ENCODE measurements at places on chromosomes 5 and 9. TPM values are rescaled to one million over a fixed set of nuclear protein-coding genes. Genes with fewer than 3 reads are reported as not detected.

GRCh38 chr9:110755179-110755578 lies 86.6 kb downstream of the MUSK start:
- DNase-seq: no peak

GRCh38 chr5:171433352-171433698 lies 13.9 kb downstream of the FGF18 start:
- no peak for DNase-seq

GRCh38 chr5:30390095-30390494 lies 803.4 kb upstream of the CDH6 start:
- no peak for DNase-seq

DNA sequence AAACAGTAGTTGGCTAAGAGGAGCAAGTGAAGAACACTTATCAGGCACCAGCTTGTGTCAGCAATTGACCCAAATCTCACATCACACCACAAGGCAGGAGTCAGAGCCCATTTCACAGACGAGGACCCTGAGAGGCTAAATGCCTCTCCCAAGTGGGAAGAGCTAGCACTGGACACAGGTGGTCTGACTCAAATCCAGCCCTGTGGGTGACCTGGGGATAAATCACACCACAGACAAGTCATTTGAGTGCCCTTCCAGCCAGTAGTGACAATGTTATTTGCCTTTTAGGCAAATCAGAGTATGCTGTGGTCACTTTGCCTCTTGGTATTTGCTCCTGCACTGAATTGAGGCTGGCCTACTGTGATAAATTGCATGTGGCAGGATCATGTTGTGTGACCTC lies 138.7 kb downstream of the SYK start:
- no peak for DNase-seq

GRCh38 chr9:124118894-124119293 lies 107.3 kb downstream of the LHX2 start:
- DNase-seq: no peak

- no peak for DNase-seq
Observed at GRCh38 chr5:73233053-73233460, 60.1 kb downstream of the TMEM174 start.

IFNB1 gene
- not detected for polyA plus RNA-seq

DNA sequence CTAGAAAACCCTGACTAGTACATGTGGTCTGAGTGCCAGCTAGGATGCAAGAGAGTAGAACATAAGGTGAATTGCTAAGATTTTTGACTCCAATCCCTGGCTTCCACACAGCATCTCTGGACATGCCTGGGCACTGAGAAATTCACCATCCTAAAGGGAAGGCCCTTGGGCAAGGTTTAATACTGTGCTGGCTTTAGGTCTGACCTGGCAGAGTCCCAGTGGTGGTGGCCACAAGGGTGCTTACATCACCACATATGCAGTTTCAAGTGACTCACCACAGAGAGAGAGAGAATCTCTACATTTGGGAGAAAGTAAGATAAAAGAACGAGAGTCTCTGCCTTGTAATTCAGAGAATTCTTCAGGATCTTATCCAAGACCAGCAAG lies 661.6 kb upstream of the C9orf72 start:
- DNase-seq: no peak

DNA sequence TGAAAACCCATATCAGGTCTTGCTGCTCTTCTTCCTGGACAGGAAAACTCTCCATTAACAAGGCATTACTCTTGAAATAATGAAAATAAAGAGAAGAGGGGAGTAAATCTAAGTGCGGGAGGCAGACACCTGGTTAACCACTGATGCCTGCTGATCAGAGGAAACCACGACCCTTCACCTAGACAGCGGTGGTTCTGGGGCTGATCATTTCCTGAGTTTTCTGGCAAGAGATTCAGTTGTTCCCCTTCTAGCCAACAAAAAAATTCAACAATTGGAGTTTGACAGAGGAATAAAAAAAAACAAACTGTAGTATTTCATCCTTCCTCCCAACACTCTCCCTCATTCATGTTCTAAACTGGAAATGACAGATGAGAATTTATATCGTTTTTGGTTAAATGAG lies 3.0 kb downstream of the RLN2 start:
- no peak for DNase-seq

SPINK5 gene
- polyA plus RNA-seq: 0.42 TPM

DNA sequence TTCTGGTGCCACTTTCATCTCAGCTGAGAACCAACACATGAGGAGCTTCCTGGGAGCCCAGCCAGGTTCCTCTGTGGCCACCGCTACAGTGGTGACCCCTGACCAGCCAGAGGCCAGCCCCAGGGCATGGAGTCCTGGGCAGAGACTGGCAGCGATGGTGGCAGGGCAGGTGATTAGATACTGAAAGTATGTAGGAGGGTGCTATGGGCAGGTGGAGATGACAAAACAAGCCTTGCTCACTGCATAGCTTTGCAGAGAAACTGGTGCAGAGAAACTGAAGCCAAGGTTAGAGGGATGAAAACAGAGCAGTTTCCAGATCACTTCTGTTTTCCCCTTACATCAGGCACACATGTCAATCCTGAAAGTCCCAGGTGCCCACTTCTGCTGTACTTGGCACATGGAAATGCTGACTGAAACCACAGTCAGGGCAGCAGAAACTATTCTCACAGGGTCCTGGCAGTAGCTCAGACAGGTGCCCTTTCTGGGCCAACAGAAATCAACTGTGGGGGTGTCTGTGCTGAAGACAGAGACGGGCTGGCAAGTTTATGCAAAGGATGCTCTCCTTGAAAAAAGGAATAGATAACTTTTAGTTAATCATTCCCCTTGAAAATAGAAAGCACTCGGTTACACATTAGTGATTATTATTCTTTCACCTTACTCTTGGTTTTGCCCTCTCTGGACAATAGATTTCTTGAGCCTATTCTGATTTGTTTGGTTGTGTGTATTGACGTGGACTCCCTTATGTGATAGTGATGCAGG lies 90.3 kb downstream of the ANKRD55 start:
- no peak for DNase-seq

GRCh38 chr5:115857626-115858349 lies 16.1 kb downstream of the AP3S1 start:
- DNase-seq: no peak

GRCh38 chr5:157497875-157498611 lies 38.0 kb downstream of the NIPAL4 start:
- no peak for DNase-seq

MAMDC4 gene
- polyA plus RNA-seq: 4.3 TPM

CHSY3 gene
- 5.3 TPM for polyA plus RNA-seq

SLC12A7 gene
- 27.8 TPM for polyA plus RNA-seq

TIMD4 gene
- 0.41 TPM for polyA plus RNA-seq

DNA sequence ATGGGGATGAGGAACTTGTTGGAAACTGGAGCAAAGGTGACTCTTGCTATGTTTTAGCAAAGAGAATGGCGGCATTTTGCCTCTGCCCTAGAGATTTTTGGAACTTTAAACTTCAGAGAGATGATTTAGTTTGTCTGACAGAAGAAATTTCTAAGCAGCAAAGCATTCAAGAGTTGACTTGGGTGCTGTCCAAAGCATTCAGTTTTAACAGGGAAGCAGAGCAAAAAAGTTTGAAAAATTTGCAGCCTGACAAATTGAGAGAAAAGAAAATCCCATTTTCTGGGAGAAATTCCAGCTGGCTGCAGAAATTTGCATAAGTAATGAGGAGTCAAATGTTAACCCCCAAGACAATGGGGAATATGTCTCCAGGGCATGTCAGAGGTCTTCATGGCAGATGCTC lies 682.3 kb upstream of the ST8SIA4 start:
- no peak for DNase-seq

SPINK6 gene
- not detected for polyA plus RNA-seq

GRCh38 chr5:107831612-107832395 lies 161.1 kb upstream of the EFNA5 start:
- DNase-seq: no peak

DNA sequence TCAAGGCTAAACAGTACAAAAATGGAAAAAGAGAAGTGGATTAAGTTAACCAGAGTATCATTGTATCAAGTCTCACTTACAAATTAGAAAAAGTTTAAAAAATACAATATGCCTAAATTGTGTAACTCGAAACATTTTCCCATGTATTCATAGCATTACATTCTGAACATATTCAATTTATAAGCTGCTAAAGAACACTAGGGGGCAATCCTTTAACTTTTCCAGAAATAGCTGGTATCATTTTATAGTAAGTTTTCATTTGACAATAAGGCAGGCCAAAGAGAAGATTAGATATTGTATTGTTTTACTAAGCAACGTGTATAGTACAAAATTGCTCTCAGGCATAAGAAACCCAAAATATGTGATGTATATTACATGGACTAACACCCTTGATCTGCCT lies 234.6 kb downstream of the ADGRV1 start:
- no peak for DNase-seq

GLRA1 gene
- not detected for polyA plus RNA-seq

DNA sequence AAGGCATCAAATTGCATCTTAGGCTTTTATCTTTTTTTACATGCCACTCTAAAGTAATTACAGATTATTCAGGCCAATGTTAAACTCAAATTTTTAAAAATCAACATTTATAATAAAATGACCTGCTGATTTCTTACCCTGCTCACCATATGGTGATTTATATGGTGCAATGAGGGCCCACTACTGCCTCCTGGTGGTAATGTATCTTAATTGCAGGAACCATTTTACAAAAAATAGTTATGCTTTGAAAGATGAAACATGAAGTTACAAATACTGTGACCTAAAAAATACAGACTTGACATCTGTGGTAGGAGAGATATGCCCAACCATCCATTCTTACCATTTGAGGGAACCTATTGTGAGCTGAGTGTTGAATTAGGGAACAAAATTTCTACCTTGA lies 292.6 kb upstream of the TAS2R1 start:
- DNase-seq: no peak

CD74 gene
- 342 TPM for polyA plus RNA-seq

DNA sequence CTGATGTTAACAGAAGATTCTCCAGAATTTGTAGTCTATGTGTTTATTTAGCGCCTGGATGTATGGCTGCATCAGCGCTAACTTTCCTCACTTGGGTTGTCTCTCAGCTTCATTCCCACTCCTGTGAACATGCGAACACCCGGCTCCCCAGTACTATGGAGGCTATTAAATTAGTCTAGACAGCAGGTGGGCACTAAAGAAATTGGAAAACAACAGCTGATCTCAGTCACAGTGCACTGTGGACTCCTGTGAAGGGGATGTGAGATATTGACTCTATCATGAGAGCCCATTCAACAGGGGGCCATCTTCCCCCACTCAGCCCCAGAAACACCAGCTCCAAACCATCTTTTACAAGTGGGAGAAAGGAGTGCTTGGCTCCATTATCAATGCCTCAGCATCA lies 471.0 kb downstream of the KDM4C start:
- DNase-seq: no peak

DNA sequence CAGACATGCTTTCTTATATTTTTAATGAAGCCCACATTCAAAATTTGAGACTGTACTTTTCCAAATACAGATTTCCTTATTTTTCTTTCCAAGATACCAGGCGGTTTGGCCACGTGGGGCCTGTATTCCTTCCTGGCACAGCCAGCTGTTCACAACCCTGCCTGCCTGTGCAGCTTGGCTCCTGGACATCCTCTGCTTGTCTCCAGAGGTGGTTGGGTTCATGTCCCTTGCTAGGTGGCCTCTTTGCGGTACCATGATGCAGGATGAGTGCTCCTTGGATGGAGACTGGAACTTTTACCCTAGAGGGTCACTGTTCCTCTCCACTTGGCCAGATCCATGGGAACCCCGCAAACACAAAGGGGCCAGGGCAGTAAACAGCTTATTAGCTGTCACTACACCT lies 297.5 kb upstream of the MSX2 start:
- no peak for DNase-seq

PKD2L2 gene
- polyA plus RNA-seq: 0.26 TPM

C8G gene
- 0.28 TPM for polyA plus RNA-seq

DNA sequence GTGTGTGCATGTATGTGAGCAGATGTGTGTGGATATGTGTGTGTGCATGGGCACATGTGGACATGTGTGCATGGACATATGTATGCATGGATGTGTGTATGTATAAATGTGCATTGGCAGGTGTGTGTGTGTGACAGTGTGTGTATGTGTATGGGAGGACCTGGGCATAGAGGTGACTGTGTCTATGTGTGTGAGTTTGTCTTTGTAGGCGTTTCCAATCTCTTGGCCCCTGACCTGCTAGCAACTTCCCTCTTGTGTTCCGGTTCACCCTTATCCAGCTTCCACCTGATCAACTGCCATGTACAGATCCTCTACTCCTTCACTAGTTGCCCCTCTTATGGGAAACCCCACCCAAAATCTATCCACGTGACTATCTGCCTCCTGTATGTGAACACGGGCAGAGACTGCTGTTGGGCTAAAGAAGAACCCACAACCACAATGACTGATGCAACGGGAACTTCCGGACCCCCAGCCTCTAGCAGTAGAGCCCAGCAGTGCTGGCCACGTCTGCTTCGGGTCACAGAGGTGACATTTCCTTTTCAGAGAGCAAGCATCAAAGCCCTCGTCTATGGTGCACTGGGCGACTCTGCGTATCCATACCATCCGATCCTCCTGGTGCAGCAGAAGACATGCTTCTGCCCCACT lies 24.9 kb upstream of the GADD45G start:
- DNase-seq: no peak

SLC25A2 gene
- polyA plus RNA-seq: not detected

DAB2 gene
- 171 TPM for polyA plus RNA-seq

DNA sequence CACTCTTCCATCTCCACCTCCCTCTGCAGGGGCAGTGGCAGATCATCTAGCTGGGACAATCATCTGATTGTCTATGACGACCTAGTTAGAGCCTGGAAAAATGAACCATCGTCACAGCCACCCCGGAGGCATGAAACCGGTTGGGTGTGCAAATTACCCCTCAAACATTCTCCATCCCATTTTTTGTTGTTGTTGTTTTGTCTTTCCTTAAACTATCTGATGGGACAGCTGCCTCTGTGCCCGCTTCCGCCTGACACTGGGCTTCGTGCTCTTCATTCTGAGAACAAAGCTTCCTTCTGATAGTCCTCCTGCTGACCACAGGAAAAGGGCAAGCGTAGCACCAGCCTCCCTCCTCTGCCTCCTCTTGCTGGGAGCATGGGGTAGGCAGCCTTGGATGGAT lies 7.0 kb upstream of the NDST1 start:
- no peak for DNase-seq

DNA sequence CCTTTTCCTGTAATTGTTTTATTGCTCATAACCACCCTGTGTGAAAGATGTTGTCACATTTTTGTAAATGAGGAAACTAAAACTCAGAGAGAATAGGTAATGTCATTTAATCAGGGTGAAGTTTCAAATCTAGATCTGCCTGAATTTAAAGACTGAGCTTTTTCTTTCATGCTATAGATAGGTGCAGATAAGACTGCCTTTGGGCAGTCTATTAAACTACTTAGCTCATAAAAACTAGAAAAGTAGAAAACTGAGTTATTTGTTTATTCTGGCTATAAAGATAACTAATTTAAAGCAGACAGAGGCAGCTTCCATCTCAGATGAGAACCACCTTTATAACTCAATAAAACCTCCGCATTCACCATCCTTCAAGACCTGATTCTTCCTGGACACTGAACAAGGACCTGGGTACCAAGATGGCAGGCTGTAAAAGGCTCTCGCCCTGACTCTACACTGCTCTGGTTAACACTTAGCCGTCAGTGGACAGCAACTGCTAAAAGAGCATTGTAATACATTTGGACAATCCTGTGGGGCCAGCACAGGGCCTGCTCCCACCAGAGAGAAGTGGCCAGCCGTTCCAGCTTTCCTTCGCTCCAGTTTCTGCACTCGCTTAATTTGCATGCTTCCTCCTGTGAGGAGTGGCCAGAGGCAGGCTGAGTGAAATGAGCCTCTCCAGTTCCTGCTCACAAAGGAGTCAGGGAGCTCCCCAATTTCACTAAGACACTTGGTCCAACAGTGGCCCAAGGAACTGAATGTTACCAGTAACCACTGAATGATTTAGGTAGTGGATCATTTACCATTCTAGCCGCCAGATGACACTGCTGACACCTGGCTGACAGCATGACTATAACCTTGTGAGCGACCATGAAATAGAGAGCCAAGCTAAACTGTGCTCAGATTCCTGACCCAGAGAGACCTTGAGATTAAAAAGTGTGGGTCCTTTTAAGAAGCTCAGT lies 566.4 kb downstream of the EFNA5 start:
- DNase-seq: peak; percentile 37

EIF4E1B gene
- not detected for polyA plus RNA-seq
